ENCODE measurements at places on chromosomes 4 and X. TPM values are rescaled to one million over a fixed set of nuclear protein-coding genes. Genes with fewer than 3 reads are reported as not detected.
A peak's percentile ranks its signal among the peaks of the same experiment; 100 is the strongest.

ADAM29 gene
- total RNA-seq: not detected

GPR34 gene
- total RNA-seq: 1.4 TPM

RENBP gene
- 15.2 TPM for total RNA-seq

RHOXF1 gene
- not detected for total RNA-seq

CTPS2 gene
- 6.6 TPM for total RNA-seq

FAM13A gene
- 2.4 TPM for total RNA-seq

ETDA gene
- total RNA-seq: not detected

GIMD1 gene
- total RNA-seq: not detected

PABPC1L2A gene
- total RNA-seq: not detected

PLCXD1 gene
- total RNA-seq: 43.8 TPM

DNA sequence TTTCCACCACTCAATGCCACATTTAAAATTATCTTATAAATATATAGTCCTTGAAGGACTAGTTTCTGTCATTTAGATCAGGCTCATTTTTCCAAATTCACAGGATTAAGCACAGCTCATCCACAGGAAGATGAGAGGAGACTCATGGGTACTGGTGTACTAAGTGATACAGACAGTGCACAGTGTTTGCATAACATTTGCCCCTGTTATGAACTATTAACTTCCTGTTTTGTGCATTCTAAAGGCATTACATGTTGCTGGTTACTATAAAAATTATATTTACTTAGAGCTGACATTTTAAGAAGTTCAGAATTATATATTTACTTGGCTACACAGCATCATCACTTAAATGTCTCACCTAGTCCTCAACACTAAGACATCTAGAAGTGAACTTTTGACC is 772.0 kb downstream of the TECRL start:
- DNase-seq: no peak
- no peak overlapping the region for H3K4me3 ChIP-seq
- no peaks in the 10 kb centered on the region for H3K36me3 ChIP-seq
- no peaks in the 10 kb centered on the region for H3K4me1 ChIP-seq

- no peaks in the 10 kb centered on the region for H3K4me1 ChIP-seq
- peaks cover 8% of the 10 kb centered on the region for H3K27me3 ChIP-seq
- no peak overlapping the region for H3K27ac ChIP-seq
- no peak overlapping the region for H3K4me3 ChIP-seq
- no peak for DNase-seq
- H3K36me3 ChIP-seq: no peaks in the 10 kb centered on the region
Measured at GRCh38 chr4:143438710-143439109, 74.8 kb upstream of the SMARCA5 start.

GRCh38 chrX:56798339-56798711 is 69.3 kb downstream of the NBDY start:
- peaks cover 19% of the 10 kb centered on the region for H3K36me3 ChIP-seq
- H3K27me3 ChIP-seq: no peaks in the 10 kb centered on the region
- H3K4me3 ChIP-seq: no peak overlapping the region

DNA sequence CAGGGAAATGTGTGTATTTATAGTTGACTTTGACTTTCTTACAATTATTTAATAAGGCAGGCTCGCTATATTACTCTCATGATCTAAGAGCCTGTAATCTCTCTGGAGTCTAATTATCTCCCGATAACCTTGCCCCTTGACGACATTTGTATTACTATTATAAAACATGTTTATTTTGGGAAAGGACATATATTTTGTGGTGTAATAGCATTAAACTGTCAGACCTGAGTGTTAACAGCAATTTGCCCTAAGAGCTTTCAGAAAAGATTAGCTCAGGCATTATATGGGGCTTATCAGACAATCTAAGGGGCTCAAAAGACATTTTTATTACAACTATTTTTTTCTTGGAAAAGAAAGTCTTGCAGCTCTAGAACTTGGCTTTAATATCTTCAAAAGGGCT is 427.9 kb upstream of the SLIT2 start:
- no peaks in the 10 kb centered on the region for H3K27me3 ChIP-seq
- no peak overlapping the region for H3K27ac ChIP-seq
- no peaks in the 10 kb centered on the region for H3K36me3 ChIP-seq
- no peak for DNase-seq

DNA sequence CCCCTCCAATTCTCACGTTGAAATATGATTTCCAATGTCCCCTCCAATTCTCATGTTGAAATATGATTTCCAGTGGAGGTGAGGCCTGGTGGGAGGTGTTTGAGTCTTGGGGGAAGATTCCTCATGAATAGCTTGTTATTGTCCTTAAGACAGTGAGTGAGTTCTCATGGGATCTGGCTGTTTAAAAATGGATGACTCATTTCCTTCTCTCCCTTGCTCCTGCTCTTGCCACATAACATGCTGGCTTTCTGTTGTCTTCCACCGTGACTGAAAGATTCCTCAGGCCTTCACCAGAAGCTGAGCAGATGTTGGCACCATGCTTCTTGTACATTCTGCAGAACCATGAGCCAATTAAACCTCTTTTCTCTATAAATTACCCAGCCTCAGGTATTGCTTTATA is 346.8 kb upstream of the TECRL start:
- no peak for DNase-seq
- no peaks in the 10 kb centered on the region for H3K36me3 ChIP-seq
- H3K4me1 ChIP-seq: no peaks in the 10 kb centered on the region
- no peaks in the 10 kb centered on the region for H3K27me3 ChIP-seq

GRCh38 chr4:7770224-7771050 is 169.2 kb downstream of the AFAP1 start:
- peaks cover 13% of the 10 kb centered on the region for H3K4me1 ChIP-seq
- no peaks in the 10 kb centered on the region for H3K27me3 ChIP-seq
- peak overlapping the region; percentile 26 for H3K27ac ChIP-seq
- DNase-seq: no peak
- peaks cover 8% of the 10 kb centered on the region for H3K36me3 ChIP-seq

GRCh38 chr4:113141901-113142346 is 92.5 kb downstream of the ANK2 start:
- no peak overlapping the region for H3K27ac ChIP-seq
- H3K4me1 ChIP-seq: peaks cover under 1% of the 10 kb centered on the region
- DNase-seq: no peak
- H3K27me3 ChIP-seq: peaks cover 7% of the 10 kb centered on the region
- no peaks in the 10 kb centered on the region for H3K36me3 ChIP-seq

DNA sequence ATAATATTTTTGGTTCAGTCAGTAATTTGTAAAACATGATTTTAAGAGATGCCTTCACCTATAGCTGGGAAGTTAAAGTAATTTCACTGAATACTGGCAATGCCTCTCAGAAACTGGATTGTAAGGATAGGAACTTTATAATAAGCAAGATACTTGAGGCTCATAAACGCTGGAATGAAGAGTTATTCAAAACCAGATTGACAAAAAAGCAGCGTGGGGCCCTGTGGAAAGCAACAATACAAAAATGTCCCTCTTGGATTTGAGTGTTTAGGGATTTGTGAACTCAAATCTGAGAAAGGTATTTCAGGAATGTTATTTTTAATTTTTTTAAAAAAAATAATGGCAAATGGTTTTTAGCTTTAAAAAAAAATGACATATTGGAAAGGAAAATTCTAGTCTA is 94.6 kb downstream of the ANK2 start:
- DNase-seq: no peak
- H3K27ac ChIP-seq: no peak overlapping the region
- no peak overlapping the region for H3K4me3 ChIP-seq
- peaks cover 2% of the 10 kb centered on the region for H3K4me1 ChIP-seq
- H3K27me3 ChIP-seq: peaks cover 7% of the 10 kb centered on the region
- H3K36me3 ChIP-seq: no peaks in the 10 kb centered on the region

GRCh38 chr4:143667461-143667860 is 33.0 kb downstream of the FREM3 start:
- no peaks in the 10 kb centered on the region for H3K4me1 ChIP-seq
- no peak for DNase-seq
- H3K4me3 ChIP-seq: no peak overlapping the region
- peaks cover 14% of the 10 kb centered on the region for H3K36me3 ChIP-seq
- H3K27ac ChIP-seq: no peak overlapping the region
- H3K27me3 ChIP-seq: no peaks in the 10 kb centered on the region

GRCh38 chr4:15920723-15921591 is 17.6 kb downstream of the FGFBP1 start:
- no peaks in the 10 kb centered on the region for H3K4me1 ChIP-seq
- no peak for DNase-seq
- H3K4me3 ChIP-seq: no peak overlapping the region
- H3K27me3 ChIP-seq: peaks cover 17% of the 10 kb centered on the region
- H3K27ac ChIP-seq: no peak overlapping the region

GRCh38 chrX:119655125-119655524 is 37.8 kb downstream of the SEPTIN6 start:
- H3K4me1 ChIP-seq: peaks cover 31% of the 10 kb centered on the region
- no peak overlapping the region for H3K4me3 ChIP-seq
- peak; percentile 66 for DNase-seq
- no peaks in the 10 kb centered on the region for H3K27me3 ChIP-seq
- peaks cover 34% of the 10 kb centered on the region for H3K36me3 ChIP-seq

- H3K4me3 ChIP-seq: no peak overlapping the region
- H3K27me3 ChIP-seq: no peaks in the 10 kb centered on the region
- DNase-seq: no peak
- no peak overlapping the region for H3K27ac ChIP-seq
Measured at GRCh38 chr4:16731776-16732380, 166.6 kb downstream of the LDB2 start.

GRCh38 chr4:33628296-33628695 is 2616.0 kb downstream of the ARAP2 start:
- H3K4me1 ChIP-seq: no peaks in the 10 kb centered on the region
- H3K27me3 ChIP-seq: no peaks in the 10 kb centered on the region

GRCh38 chr4:4724321-4724720 is 135.1 kb upstream of the MSX1 start:
- no peaks in the 10 kb centered on the region for H3K4me1 ChIP-seq
- H3K4me3 ChIP-seq: no peak overlapping the region
- DNase-seq: no peak
- no peak overlapping the region for H3K27ac ChIP-seq
- H3K36me3 ChIP-seq: peaks cover 27% of the 10 kb centered on the region

DNA sequence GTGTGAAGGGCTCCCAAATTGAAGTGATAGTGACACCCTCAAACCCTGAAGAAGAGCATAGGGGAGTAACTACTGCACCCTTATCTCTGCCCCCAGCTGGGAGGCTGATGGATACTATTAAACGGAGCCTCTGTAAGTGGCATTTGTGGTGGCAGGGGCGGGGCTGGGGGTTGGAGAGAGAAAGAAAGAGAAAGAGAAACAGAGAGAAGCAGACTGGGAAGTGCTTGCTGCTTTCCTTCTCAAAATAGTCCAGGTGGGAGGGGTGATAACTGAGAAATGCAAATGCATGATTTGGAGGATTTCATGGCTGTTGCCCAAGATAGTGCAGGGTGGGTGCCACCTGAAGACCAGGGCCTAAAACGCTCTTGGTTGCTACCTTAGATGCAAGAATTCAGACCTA is 253.5 kb upstream of the GATB start:
- no peak overlapping the region for H3K27ac ChIP-seq
- H3K4me3 ChIP-seq: no peak overlapping the region
- H3K4me1 ChIP-seq: peaks cover 27% of the 10 kb centered on the region
- peak; percentile 52 for DNase-seq
- H3K27me3 ChIP-seq: no peaks in the 10 kb centered on the region

DNA sequence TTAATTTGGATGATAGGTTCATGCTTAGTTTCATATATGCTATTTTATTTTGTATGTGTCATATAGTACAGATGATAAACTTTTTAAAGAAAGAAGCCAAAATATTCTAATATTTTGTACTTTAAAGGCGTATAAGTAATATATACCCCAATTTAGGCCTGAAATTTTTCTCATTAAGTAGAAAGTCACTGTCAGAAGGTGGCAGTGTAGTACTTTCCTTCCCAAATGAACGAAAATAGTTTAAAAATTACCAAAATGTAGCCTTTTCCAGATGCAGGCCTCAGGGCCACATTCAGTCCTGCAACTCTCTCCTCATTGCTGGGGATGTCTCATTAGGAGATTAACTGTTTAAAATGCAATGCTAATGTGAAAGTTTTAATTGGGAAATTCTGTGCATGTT is 1263.6 kb downstream of the C4orf33 start:
- H3K36me3 ChIP-seq: no peaks in the 10 kb centered on the region
- H3K4me3 ChIP-seq: no peak overlapping the region
- H3K27me3 ChIP-seq: no peaks in the 10 kb centered on the region
- no peak overlapping the region for H3K27ac ChIP-seq
- DNase-seq: no peak
- H3K4me1 ChIP-seq: no peaks in the 10 kb centered on the region

DNA sequence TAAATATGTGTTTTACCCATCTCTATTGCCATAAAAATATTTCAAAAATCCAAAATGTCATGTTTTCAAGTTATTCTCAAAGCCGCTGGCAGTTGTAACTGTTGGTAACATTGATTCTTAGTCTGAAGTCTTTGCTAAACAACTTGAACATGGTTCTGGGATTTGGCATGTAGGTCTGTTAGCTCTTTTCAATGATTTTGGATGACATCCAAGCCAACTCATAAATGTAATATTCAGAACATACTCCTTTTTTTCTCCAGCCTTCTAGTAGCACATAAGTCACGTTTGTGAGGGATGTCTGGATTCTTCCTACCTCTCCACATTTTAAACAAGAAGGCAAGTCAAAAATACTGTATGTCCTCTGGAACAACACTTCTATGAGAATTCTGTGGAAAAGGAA is 305.3 kb downstream of the PRR32 start:
- H3K4me1 ChIP-seq: no peaks in the 10 kb centered on the region
- no peak overlapping the region for H3K27ac ChIP-seq
- DNase-seq: no peak
- no peak overlapping the region for H3K4me3 ChIP-seq
- H3K36me3 ChIP-seq: no peaks in the 10 kb centered on the region

GRCh38 chr4:3393171-3393570 is 48.6 kb upstream of the HGFAC start:
- peaks cover 1% of the 10 kb centered on the region for H3K4me1 ChIP-seq
- no peaks in the 10 kb centered on the region for H3K36me3 ChIP-seq

GRCh38 chr4:145732001-145732815 is 52.3 kb downstream of the C4orf51 start:
- DNase-seq: no peak
- no peaks in the 10 kb centered on the region for H3K36me3 ChIP-seq
- peak overlapping the region; percentile 72 for H3K4me3 ChIP-seq
- H3K4me1 ChIP-seq: peaks cover 11% of the 10 kb centered on the region
- peak overlapping the region; percentile 42 for H3K27ac ChIP-seq

DNA sequence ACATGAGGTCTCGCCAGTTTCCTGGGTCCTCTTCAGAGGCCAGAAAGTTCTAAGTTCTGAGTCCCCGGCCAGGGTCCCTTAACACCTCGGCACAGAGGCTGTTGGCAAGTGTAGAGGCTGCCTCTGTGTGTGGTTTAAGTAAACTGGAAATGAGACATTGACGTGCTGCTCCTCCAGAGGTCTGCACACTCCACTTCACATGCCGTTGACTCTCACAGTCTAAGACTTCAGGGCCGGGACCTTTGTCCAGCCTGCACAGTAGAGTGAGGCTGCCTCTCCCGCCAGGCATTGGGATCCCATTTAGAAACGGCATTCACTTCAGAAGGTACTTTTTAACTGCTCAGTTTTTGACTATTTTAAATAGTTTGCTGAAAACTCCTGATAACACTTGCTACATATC is 10.6 kb upstream of the TADA2B start:
- H3K27me3 ChIP-seq: no peaks in the 10 kb centered on the region
- no peak for DNase-seq
- peaks cover 1% of the 10 kb centered on the region for H3K4me1 ChIP-seq
- H3K4me3 ChIP-seq: no peak overlapping the region
